Adrenal gland (tissue), 19 donors: ENCODE measurements at places on chromosomes 6 and 20. TPM values are rescaled to one million over a fixed set of nuclear protein-coding genes. Genes with fewer than 3 reads are reported as not detected.

DNA sequence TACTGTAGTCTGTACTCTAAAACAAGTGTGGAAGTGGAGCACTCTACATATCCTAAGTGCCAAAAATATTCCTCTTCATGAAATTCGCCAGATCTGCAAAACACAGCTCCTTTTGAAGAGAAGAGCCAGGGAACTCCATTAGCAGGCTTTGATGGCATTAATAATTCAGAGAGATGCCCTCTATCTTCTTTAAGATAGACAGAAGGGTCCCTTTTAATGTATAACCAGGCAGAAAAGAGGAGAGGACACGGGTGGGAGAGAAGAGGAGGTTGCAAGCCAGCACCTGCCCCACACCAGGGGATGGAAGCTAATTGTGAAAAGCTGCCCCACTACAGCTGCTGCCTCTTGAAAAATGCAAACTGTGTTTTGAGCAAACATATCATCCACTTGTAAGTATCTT lies 3.7 kb upstream of the RFPL4B start:
- H3K36me3 ChIP-seq, result no peaks in the 10 kb centered on the region
- H3K27ac ChIP-seq, result no peak overlapping the region
- H3K4me3 ChIP-seq, result no peak overlapping the region
- DNase-seq, result no peak
- H3K27me3 ChIP-seq, result no peaks in the 10 kb centered on the region

DNA sequence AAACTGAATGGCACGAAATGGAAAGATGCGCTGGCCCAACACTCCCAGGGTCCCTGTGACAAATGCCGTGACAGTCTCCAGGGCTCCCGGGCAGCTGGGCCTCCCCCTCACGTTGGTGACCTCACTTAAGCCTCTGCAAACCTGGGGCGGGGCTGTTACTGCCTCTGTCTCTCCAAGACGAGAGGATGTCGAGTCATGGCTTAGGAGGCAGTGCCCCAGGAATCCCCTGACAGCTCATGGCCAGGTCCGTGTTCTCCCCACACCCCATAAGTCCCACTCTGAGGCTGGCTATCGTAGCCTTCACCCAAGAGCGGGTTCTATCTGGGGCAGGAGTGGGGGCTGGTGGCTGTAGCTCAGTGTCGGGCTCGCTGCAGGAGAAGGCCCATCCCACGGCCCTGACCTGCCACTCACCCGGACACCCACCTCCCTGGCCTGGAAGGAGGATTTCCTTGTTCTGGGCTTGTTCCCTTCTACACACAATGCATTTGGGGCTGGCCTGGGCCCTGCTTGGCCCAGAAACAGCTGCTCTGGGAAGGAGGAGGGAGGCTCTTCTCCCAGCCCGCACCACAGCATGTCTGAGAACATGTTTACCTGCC lies 5.6 kb upstream of the RPS21 start:
- H3K27ac ChIP-seq, result peak overlapping the region; percentile 52
- H3K36me3 ChIP-seq, result no peaks in the 10 kb centered on the region
- DNase-seq, result peak; percentile 89

DNA sequence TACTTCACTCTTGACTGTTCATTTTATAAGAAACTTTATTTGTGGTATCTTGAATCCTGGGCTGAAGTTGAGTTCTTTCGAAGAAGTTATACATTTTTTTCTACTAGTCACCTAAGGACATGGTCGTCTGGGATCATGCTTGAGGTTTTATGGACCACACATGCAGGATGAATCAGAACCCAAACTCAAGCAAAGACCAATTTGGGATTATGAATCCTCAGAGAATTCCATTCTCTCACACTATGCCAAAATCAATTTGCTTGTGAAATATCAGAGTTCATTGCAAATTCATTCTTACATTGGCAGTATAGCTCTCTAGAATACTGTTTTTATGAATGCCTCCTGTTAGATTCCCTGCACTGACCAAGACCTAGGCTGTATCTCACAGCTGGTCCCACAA lies 114.3 kb upstream of the HDAC2 start:
- H3K4me3 ChIP-seq, result no peak overlapping the region
- no peak overlapping the region for H3K27ac ChIP-seq
- H3K27me3 ChIP-seq, result no peaks in the 10 kb centered on the region
- H3K4me1 ChIP-seq, result no peaks in the 10 kb centered on the region
- H3K36me3 ChIP-seq, result no peaks in the 10 kb centered on the region

BPI gene
- total RNA-seq, result 0.15 TPM

FAM209B gene
- 0.17 TPM for total RNA-seq

DNA sequence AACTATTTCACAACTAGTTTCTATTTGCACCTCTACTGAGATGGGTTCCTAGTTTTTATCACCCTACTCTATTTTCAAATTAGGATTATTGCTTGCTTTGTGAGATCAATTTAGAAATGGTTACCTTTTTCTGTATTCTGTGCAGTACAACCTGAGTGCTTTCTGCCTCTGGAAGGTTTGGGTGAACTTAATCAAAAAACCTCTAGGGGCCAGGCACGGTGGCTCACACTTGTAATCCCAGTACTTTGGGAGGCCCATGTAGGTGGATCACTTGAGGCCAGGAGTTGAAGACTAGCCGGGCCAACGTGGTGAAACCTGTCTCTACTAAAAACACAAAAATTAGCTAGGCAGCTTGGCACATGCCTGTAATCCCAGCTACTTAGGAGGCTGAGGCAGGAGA lies 63.3 kb downstream of the SCAF8 start:
- DNase-seq, result no peak
- H3K27ac ChIP-seq, result no peak overlapping the region
- H3K4me3 ChIP-seq, result no peak overlapping the region
- no peaks in the 10 kb centered on the region for H3K27me3 ChIP-seq
- H3K4me1 ChIP-seq, result peaks cover 10% of the 10 kb centered on the region
- H3K36me3 ChIP-seq, result no peaks in the 10 kb centered on the region

DNA sequence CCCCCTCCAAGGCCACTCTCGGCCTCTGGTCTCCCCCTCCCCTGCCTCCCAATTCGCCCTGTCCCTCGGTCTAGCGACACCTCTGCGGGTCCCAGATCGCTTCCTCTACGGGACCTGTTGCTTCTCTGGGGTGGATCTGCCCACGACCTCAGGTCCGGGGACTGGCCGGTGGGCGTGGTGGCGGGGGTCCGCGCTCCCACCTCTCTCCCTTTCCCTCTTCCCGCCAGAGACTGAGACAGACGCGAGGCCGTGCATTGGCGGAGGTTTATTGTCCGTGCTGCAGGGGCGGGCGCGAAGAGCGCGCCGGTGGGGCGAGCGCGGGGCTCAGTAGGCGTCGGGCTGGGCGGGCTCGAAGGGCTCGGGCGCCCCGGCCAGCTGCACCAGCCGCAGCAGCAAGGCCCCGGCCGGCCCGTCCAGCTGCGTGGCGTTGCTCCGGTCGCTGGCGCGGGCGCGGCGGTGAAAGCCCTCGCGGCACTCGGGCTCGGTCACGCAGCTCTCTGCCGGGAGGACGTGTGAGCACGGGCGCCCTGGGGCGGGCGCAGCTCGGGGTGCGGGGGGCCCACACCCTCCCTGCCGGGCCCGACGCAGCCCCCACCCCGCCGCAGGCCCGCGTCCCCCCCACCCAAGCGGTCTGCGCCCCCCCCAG lies 2.1 kb downstream of the AVP start:
- H3K4me1 ChIP-seq, result peaks cover 27% of the 10 kb centered on the region
- peak overlapping the region; percentile 68 for H3K4me3 ChIP-seq
- no peaks in the 10 kb centered on the region for H3K27me3 ChIP-seq
- H3K27ac ChIP-seq, result no peak overlapping the region

DNA sequence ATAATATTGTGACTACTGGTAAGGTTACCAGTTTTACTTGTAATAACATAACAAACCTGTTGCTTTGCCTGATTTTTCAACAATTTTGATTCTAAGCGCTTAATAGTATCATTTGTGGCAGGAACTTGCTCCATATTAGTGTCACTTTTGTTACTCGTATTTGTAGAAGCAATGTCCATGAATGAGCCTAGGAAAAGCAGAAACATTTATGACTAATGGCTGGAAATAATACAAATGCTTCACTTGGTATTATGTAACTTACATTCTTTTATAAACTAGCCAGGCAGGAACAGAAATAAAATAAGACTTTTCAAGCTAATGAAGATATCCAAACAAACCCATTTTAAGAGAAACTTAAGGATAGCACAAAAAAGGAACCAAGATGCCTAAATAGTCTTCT lies 38.9 kb downstream of the MAP3K7 start:
- no peak for DNase-seq
- H3K4me1 ChIP-seq, result no peaks in the 10 kb centered on the region
- no peak overlapping the region for H3K4me3 ChIP-seq
- no peaks in the 10 kb centered on the region for H3K36me3 ChIP-seq
- H3K27ac ChIP-seq, result no peak overlapping the region
- no peaks in the 10 kb centered on the region for H3K27me3 ChIP-seq

DNA sequence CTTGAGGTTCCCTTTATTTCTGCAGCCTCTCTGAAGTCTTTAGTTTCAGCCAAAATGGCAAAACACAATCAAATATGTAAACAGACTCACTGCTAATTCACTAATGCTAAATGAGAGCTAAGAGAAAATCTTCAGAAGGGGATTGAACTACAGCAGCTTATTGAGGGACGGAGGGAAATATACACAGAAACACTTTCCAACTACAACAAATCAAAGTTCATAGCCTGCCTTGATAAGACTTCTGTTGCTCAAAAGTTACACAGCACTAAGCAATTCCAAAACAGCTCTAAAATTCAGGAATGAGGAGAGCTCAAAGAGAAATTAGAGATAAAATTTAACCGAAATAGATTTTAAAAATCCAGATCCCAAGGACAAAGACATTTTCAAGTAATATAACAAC lies 1.7 kb downstream of the TCP11 start:
- no peak overlapping the region for H3K4me3 ChIP-seq
- no peaks in the 10 kb centered on the region for H3K4me1 ChIP-seq
- no peak for DNase-seq
- H3K36me3 ChIP-seq, result no peaks in the 10 kb centered on the region

DNA sequence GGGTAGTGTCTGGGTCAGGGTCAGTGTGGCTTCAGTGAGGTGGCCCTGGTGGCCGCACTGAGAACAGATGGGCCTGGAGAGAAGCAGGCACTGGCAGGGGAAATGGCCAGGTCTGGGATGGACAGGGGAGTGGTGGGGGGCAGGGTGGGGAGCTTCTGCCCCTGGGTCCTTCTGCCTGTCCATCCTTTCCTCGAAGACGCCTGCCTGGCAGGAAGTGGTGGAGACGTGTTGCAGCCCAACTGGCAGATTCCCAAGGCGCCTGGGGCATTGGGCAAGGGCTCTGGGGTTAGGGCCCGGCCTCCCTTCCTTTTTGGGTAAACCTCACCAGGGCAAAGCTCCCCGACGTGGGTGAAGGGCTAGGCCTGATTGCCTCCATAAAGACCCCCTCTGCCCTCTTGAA lies 10.4 kb downstream of the SRC start:
- H3K4me3 ChIP-seq, result no peak overlapping the region
- no peaks in the 10 kb centered on the region for H3K27me3 ChIP-seq
- peak overlapping the region; percentile 49 for H3K27ac ChIP-seq
- H3K36me3 ChIP-seq, result no peaks in the 10 kb centered on the region

SDCBP2 gene
- total RNA-seq, result 7.6 TPM

RAD21L1 gene
- total RNA-seq, result not detected

GRCh38 chr20:1856424-1856823 lies 38.8 kb upstream of the SIRPA start:
- no peaks in the 10 kb centered on the region for H3K36me3 ChIP-seq
- DNase-seq, result no peak
- H3K4me1 ChIP-seq, result no peaks in the 10 kb centered on the region
- H3K27ac ChIP-seq, result no peak overlapping the region
- no peak overlapping the region for H3K4me3 ChIP-seq
